ENCODE measurements at places on chromosomes 12 and 14.

- no peak for DNase-seq
Observed at GRCh38 chr12:60279221-60279620, 683.4 kb downstream of the SLC16A7 start.

GRCh38 chr12:57487055-57487596 lies 742 bp upstream of the MARS1 start:
- DNase-seq, result no peak

DNA sequence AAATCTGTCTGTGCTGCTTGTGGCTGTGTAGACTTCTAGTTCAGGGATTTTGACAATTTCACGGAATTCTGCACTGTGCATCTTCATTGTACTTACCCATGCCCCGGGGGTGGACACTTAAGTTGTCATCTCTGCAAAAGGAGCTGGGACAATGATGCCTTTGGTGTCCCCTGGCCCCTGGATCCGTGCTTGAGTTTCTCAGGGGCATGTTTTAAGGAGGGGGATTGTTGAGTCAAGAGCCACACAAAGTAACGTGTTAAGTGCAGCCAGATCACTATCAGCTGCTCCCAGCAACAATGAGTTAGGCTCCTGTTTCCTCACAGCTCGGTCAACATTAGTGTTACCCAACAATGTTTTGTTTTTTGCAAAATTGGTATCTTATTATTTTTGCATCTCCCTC lies 305.0 kb upstream of the DIO3 start:
- DNase-seq, result no peak

DNA sequence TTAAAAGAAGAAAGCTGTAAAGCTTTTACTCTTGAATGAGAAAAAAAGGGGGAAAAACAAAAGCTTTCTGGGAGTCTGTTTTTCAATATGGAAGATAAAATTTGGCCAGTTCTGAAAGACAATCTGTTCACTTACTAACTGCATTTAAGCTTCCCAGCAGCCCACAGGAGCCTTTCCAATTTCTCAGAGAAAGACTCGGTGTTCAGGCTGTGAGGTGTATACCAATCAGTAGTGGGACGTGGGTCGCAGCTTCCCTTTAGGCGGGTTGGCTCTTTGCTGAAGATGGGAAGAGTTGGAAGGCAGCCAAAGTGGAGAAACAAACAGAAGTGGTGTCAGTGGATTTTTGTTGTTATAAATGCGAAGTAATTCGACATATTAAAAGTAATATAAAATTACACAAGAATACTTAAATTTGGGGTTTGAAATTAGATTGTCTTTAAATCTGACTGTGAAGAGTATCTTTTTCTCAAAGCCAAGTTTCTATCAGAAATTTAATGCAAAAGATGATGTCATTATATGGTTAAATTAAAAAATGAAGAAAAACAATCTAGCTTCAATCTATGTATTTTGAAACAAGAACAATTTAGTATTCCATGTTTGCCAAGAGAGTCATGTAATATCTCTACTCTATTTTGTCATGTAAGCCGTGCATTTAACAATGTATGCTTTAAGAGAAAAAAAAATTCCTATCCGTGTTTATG lies 590.2 kb upstream of the ATXN7L3B start:
- no peak for DNase-seq

GRCh38 chr12:104673696-104674482 lies 217.1 kb downstream of the CHST11 start:
- DNase-seq, result no peak

GRCh38 chr14:94213021-94213420 lies 38.9 kb downstream of the PPP4R4 start:
- DNase-seq, result no peak

- no peak for DNase-seq
Observed at GRCh38 chr12:64663015-64663414, 52.7 kb downstream of the RASSF3 start.

DNA sequence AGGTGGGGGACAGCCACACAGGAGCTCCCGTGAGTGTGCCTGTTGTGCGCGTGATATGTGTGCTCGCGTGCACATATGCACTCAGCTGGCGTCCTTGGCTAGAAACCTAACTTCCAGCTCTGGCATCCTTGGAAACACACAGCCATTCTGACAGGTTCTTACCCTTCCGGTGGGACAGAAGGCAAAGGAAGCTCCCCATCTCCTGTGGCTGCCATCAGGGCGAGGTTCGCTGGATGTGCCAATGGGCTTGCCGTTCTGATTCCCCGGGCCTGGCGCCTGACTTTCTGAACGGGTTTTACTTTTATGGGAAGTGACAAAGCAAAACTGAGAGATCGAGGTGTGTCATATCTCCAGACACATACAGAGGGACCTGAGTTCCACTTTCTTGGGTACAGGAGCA lies 124.7 kb downstream of the PAPOLA start:
- no peak for DNase-seq

DNA sequence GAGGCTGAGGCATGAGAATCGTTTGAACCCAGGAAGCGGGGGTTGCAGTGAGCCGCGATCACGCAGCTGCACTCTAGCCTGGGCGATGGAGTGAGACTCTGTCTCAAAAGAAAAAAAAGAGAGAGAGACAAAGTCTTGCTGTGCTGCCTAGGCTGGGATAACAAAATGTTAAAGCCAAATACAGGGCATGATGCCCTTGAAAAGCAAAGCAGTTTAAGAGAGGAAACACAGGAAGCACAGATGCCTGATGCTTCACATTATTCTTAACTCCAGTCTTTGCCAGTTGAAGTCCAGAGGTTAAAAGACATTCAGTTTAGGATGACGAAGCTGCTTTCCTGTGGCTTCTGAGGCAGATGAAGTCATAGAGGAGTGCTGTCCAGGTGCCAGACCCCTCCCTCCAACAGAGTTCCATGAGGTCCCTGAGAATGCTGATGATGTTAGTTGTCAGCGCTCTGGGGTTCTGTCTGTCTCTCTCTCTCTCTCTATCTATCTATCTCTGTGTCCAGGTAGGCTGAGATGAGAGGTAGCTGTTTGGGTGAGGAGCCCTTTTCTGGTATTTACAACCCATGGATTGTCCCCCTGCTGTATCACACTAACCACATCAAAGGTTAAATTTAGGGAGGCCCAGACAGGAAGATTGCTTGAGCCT lies 4.9 kb upstream of the MRPL52 start:
- DNase-seq, result no peak

DNA sequence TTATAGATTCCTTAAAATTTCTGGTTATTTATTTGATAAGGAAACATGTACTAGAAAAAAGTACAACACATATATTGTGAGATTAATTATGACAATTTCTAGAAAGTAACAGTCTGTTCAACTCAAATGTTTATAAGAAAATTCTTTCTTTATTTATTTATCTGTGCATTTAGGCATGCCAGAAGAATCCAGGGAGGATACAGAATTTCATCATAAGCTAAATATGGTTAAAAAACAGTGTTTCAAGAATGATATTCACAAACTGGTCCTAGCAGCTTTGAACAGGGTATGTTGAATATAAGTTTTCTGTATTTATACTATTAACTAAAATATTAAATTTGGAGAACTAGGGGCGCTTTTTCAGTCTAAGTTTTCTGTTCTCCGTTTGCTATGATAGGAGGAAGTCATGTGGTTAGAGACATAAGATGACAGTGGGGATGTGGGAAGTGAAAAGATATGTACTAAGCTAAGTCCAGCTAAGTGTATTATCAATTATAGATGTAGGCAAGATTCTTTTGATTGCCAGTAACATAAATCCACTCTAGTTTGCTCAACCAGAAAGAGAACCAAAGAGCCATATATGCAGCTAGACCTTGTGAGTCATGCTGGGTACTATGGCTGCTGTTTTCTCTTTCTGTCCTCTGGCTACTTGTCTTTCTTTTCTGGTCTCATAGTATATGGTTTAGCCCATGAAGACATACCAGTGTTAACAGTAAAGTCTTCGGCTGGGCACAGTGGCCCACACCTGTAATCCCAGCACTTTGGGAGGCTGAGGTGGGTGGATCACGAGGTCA lies 39.0 kb downstream of the LRRK2 start:
- no peak for DNase-seq

DNA sequence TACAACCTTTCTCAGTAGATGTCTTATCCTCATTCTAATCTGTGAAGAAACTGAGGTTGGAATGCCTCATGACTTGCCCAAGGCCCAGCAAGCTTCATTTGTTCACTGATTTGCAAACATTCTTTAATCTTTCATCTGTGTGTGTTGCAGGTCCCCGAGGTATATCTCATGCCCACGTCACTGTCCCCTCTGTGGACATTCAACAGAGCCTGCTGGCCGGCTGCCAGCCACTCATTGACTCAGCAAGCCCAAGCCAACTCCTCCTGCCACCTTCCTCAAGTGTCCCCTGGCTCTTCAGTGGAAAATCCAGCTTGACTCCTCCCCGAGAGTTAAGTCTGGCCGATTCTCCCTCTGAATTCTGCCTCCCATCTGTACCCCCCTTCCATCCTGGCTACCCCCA lies 1.9 kb upstream of the DCAF4 start:
- DNase-seq, result no peak

- peak; percentile 9 for DNase-seq
Observed at GRCh38 chr12:51923506-51924365, 16.4 kb downstream of the ACVRL1 start.

DNA sequence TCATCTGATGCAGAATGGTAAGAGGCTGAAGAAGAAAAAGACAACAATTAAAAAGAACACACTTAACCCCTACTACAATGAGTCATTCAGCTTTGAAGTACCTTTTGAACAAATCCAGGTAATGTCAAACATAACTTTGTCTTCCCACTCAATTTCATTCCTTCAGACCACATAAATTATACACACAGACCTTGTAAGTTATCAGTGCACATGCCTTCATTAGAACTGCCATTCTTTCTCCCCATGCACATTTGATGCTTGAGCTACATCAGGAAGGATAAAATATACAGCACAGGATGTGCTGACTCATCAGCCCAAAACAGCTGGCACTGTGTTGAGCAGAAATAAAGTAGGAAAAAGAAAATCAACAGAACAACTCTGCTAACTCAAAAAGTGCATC lies 246.7 kb downstream of the PAWR start:
- DNase-seq, result no peak

DNA sequence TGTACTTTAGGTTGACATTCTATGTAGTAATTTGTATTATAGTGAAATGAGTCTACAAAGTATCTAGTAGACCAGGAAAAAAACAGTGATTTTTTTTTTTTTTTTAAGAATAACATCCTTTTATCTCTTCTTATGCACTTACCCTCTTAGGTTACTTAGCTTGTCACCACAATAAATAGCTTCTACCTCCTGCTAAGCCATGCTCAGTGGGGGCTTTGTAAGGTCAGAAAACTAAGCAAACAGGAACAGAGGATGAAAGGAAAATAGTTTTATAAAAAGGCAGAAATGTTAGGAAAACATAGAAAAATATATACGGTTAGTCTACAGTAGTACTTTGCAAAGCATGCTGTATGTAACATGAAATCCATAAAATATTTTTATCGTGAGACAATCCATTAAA lies 385.3 kb upstream of the ATXN7L3B start:
- no peak for DNase-seq

DNA sequence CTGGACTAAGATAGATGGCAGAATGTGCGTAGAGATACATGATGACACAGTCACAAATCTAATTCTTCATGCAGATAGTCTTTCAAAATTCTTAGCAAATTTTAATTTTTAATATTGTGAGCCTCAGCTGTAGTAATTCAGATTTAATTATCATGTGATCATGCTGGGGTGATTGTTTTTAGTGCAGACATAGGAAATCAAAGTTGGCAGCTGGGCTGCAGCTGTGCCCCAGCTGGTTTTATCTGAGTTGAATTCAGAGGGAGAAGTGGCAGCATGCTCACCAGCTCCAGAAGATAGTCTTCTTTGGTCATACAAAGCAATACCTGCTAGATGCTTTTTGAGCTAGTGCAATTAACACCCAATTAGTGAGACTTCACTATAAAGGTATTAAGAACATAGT lies 292.9 kb downstream of the RAD51B start:
- DNase-seq, result no peak

DNA sequence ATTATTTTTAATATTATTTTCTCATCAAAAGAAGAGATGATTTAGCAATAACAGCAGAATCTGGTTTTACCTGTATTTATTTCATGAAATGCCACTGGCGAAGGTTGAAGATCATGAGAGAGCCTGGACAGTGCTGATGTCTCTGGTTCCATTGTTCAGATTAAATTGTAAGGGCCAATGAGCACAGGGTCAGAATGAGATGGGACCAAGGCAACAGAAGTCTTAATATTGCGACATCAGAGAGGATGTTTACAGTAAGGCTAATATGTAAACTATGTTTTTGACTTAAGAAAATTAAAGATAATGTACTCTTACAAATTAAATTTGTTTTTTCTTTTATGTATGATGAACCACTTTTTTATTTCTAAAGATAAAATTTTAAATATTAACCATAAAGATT lies 35.2 kb upstream of the KLRD1 start:
- no peak for DNase-seq

DNA sequence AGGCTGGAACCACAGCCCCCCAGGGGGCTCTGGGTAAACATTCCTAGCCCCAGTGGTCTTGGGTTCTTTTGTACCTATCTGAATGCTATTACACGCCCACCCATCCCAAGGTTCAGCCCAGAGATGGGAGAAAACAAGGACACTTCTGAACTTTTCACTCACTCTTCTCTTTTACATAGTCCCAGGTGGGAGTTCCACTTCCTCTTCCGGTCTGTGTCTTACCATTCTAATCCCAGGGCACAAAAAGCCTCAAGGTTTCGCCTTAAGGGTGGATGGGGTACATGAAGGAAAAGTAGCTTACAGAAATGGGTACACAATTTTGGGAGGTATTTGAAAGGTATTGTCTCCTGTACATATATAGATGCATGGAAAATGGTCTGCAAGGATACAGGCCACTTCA lies 79.0 kb downstream of the TMEM30B start:
- no peak for DNase-seq

- DNase-seq, result no peak
Observed at GRCh38 chr14:61678975-61679374, 16.3 kb upstream of the HIF1A start.

GRCh38 chr12:5434647-5435560 lies 3.0 kb downstream of the NTF3 start:
- DNase-seq, result no peak

GRCh38 chr14:20775901-20776300 lies 5.2 kb upstream of the RNASE6 start:
- no peak for DNase-seq

GRCh38 chr14:36022765-36023410 lies 153.6 kb downstream of the PTCSC3 start:
- no peak for DNase-seq

GRCh38 chr12:42125388-42125767 lies 19.3 kb downstream of the GXYLT1 start:
- DNase-seq, result no peak

DNA sequence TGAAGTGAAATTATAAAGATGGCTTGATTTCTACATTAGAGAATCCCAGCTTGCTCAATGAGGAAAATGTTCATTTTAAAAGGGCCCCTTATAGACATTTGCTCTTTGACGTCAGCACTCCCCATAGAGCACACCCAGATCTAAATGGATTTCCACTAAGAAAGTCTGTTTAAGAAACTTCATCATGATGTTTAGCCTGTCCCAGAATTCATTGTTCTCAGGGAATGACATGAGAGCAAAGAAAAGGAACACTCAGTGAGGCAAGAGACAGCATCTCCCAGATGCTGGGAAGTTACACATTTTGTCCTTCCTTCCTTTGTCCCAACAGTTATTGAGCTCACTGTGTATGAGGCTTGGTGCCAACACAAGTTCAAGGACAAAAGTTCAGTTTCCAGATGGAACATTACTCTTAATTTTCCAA lies 4.9 kb downstream of the PHLDA1 start:
- no peak for DNase-seq

GRCh38 chr14:24110060-24110459 lies 4.5 kb upstream of the DCAF11 start:
- no peak for DNase-seq

Measured in stimulated activated CD4-positive, alpha-beta T cell treated with anti-CD3 and anti-CD28 coated beads, Interleukin-1b, Interleukin-23, amount 100 ng/mL, for 1 hour (primary cell).